ENCODE measurements at places on chromosomes 3 and 15.

GRCh38 chr3:194727435-194728128 is 41.9 kb downstream of the FAM43A start:
- DNase-seq, result no peak

DNA sequence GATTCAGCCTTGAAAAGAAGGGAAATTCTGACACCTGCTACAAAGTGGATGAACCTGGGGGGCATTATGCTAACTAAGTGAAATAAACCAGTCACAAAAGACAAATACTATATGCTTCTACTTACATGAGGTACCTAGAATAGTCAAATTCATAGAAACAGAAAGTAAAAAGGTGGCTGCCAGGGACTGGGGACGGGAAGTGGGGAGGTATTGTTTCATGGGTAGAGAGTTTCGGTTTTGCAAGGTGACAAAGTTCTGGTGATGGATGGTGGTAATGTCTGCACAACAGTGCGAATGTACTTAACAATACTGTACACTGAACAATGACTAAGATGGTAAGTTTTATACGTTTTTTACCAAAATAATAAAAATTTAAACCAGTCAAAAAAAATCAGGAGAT is 4.8 kb downstream of the IDH2 start:
- peak; percentile 82 for DNase-seq

DNA sequence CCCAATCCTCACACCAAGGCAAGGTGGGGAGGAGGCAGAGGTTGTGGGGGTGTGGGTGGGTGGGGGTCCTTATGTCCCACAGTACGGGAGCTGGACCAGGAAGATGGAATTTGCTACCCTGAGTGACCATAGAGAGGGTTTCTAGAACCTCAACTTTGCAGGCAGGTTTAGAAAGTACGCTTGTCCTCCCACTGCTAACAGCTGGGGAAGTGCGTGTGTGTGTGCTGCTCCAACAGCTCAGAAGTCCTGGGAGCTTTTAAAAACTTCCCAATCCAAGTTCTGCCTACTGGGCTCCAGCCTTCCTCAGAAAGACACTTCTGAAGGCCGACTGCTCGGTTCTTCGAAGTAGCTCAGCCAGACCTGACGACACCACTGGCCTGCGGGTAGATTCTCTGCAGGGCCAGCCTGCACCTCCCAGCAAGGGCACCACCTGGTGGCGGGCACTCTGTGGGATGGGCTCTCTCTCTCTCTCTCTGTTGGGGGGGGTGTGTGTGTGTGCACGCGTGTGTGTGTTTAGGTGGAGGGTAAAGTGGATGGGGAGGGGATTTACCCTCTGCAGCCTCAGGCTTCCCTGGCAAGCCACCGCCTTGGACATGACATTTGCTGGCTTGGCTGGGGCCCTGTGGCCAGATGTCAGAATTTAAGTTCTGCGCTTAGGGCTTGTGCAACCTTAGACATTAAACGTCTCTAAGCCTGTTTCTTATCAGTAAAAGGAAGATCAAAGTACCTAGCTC is 15.6 kb downstream of the TMEM158 start:
- peak; percentile 58 for DNase-seq

- DNase-seq, result no peak
Observed at GRCh38 chr15:50880206-50880605, 28.3 kb upstream of the AP4E1 start.

GRCh38 chr15:40266828-40267304 is 16.0 kb downstream of the ANKRD63 start:
- DNase-seq, result peak; percentile 72

DNA sequence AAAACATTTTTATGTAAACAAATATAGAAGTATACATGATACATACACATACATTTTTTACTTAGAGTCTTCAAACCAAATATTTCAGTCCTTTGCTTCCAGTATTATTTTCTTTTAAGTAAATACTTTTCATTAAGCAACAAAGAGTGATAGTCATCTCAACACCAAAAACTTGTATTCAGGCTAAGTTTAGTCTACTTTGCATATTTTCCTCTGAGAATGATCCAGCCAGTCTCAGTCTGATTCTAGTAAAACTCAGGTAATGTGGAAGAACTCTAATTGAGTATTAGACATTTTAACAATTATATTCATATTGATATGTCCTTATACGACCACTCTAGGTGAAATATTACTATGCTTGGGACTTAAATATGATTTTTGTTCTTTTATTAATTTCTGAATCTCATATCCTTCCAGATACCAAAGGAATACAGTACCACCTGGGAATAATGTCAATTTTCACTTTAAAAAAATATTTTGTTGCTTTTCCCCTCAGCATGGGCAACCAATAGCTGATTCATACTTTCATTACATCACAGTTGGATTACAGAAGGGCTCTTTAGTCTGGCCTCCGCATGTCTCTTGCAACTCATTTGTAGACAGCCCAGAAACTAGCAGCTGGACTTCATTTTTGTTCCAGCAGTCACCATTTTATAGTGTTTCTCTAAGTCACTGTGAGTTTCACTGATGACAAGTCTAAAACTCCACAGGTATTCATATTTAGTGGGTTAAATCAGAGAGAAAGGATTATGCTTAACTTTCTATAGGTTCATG is 390.4 kb downstream of the ZBTB20 start:
- DNase-seq, result no peak

DNA sequence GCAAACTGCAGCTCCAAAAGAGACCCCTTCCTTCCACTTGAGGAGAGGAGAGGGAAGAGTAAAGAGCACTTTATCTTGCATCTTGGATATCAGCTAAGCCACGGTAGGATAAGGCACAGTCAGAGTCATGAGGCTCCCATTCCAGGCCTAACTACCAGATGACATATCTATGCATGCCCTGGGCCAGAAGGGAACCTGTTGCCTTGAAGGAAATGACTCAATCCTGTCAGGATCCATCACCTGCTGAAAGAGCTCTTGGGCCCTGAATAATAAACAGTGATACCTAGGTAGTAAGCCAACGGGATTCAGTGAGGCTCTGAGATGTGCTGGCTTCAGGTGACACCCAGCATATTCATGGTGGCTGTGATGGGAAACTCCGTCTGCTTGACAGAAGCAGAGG is 118.5 kb upstream of the EPHA3 start:
- DNase-seq, result no peak

DNA sequence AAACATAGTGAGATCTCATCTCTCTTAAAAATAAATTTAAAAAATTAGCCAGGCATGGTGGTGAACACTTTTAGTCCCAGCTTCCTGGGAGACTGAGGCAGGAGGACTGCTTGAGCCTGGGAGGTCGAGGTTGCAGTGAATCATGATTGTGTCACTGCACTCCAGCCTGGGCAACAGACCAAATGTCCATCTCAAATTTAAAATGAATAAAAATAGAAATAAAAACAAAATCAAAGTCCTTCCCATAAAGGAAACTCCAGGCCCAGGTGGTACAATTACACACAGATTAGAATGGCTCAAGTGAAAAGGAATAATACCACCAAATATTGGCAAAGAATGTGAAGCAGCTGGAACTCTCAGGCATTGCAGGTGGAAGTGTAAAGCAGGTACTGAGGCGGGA is 19.3 kb upstream of the ATP10A start:
- DNase-seq, result no peak

DNA sequence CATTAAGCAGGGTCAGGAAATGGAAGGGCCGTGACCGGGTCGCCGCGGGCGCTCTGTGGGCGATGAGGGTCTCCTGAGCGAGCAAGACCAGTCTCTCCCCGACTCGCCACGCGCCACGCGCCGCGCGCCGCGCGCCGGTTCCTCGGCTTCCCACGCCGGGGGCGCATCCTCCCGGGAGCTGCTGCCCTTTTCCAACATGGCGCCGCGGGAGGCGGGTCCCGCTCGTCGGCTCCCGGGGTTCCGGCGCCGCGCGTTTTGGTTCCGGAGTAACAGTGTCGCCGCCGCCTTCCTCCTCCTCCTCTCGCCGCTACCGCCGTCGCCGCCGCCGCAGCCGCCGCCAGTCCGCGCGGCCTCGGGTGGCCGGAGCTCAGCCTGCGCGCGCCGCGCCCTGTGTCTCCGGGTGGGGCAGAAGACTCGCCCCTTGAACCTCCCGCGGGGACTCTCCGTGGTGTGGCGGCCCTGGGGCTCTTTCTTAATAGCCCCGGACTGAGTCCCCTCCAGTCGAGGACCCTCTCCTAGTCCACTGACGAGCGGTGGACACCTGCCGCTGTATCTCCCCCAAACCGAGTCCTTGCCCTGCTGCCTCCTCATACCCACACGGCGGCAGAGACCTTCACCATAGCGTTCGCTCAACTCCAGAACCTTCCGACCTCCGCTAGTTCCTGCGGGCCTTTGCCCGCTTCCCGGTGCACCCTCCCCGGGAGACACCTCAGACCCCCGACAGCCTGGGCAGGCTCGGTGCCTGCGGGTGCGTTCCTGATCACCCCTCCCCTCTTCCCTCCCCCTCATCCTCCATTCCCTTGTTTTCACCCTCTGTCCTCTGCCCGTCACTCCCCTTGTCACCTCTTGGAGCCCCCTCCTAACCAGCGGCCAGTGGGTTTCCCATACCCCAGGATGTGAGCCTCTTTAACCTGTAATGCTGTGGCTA is at the start of gene MAP2K5:
MAP2K5 (plus strand) TSS at position 284 of the 928 bp plus-strand sequence; CDS start at position 917, 633 bp downstream.
- peak; percentile 65 for DNase-seq

DNA sequence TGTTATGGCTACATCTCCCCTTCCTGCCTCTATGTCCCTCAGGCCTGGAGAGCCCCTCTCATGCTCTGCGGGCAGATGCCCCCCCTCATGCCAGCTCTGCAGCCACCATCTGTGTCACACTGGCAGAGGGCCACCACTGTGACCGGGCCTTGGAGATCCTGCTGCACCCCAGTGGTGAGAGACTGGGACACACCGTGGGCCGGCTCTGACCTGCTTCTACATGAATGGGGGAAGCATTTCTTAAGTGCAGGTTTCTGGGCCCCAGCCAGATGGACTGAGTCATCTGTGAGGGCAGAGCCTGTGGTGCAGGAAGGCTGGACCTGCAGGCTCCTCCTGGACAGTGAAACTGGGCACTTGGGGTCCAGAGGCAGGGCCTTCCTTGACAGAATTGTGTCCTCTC is 4.8 kb downstream of the VWA5B2 start:
- peak; percentile 27 for DNase-seq

DNA sequence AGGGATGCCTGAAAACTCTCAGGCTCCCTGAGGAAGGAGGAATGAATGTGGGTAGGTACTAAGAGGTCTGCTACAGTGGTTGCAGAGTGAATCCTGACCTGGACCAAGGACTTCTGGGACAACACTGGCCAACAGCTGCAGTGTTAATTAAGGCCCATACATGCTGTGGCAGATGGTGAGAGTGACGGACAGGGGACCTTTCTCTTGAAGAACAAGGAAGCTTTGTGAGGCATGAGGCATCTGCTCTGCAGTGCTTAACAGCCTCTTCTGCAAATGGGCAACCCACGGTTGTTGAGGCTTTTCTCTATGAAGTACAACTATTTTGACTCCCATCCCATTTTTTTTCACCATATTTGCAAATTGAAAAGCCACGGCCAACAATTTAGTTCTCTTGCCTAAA is 26.6 kb upstream of the ACAN start:
- DNase-seq, result no peak

DNA sequence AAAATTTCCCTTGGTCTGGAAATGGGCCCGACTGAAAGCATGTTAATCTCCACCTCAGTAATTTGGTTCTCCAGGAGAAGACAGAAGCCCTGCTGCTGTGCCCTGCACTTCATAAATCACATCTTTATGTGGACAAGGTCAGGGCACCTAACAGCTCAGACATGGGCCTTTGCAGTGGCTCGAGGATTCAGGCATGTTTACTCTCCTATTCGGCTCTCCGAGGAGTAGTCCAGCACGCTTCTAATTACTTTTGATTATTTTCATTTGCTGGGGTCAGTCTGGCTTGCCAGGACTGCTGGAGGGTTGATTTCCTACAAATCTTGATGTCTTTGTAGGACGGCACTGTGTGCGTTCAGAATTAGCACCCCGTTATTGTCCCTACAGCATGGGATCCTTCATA is 511.2 kb downstream of the MECOM start:
- DNase-seq, result no peak

- no peak for DNase-seq
Observed at GRCh38 chr3:29465836-29466235, 185.0 kb downstream of the RBMS3 start.

DNA sequence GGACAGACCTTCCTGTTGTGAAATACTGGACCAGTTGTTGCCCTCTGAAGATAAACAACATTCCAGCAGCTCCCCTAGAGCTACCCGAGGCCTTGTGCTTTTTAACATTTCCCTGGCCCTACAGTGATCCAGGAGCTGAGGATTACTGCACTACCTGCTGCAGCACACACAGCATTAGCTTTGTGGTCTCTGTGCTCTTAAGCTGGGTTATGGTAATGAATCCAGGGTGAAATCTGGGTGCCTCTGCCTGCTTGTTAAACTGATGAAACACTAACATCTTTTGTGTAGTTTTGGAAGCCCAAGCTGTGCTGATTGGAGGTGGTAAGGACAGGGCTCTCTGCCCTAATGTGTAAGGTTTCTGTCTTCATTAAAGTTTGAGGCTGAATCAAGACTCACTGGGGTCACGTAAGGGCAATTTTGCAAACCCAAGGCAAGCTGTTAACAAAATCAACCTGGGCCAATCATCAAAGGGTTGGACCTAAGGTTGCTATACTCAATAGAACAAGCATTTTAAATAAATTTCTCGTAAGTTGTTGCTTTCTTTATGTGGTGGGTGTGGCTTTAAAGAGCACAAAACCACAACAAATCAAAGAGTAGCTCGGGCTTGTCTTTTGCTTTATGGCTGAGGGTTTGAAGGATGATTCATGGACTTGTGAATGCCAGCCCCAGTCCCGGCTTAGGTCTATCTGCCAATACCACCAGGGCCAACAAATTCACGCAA is 183.9 kb downstream of the TPRG1 start:
- DNase-seq, result peak; percentile 44

- DNase-seq, result no peak
Observed at GRCh38 chr15:81754078-81754477, 291.7 kb downstream of the MEX3B start.

DNA sequence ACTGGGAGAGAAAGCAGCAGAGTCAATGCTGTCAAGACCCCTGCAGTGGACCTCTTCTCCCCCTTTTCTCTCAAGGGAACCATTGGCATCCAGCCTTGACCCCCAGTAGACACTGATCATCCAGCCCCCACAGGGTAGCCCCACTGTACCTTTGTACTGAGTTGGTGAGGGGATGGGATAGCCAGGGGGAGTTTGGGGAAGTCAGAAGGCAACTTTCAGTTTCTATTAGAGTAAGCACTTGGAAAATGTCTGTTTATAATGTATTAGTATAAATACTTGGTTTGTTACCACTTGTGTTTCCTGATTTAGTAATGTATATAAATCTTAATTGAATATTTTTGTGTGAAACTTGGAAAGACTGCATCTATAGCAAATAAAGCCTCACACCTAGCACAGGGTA is 25.0 kb downstream of the DAG1 start:
- peak; percentile 59 for DNase-seq

- DNase-seq, result no peak
Observed at GRCh38 chr15:70396807-70397206, 299.1 kb upstream of the TLE3 start.

- DNase-seq, result no peak
Observed at GRCh38 chr15:91021516-91022074, 799 bp downstream of the VPS33B start.

DNA sequence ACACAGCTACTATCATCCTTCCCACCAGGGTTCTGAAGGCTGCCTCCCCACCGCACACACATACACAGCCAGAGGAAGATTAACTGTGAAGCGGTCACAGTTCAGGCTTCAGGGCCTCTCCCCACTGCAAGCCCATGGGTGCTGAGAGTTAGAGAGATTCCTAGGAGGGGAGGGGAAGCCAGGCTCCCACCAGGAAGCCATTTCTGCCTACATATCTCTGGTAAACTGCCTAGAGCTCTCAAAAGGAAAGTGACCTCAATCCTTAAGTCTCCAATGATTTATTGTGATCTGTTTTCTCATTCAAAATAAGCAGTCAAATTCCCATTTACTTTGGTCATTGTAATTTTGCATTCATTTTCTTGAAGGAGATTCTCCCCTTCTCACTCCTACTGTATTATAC is 141.0 kb upstream of the BNIP2 start:
- no peak for DNase-seq

Data from MV-4-11 (cell line).